ENCODE measurements at places on chromosomes 5 and 9.

DNA sequence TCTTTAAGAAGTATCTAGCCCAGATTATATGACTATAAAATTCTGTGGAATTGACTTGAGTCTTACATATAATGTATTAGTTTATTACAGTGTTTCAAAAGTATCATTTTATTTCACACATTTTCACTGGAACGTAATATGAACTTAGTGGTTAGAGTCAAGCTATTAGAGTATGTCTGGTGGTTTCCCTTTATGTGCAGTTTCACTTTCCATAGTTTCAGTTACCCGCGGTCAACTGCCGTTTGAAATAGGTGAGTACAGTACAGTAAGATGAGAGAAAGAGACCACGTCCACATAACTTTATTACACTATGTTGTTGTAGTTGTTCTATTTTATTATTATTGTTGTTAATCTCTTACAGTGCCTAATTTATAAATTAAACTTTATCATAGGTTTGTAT is 50.5 kb downstream of the COMMD10 start:
- DNase-seq: peak; percentile 31

- DNase-seq: no peak
Observed at GRCh38 chr5:122221857-122222256, 90.2 kb upstream of the SNCAIP start.

GRCh38 chr9:125878164-125878631 is 131.0 kb downstream of the PBX3 start:
- no peak for DNase-seq

DNA sequence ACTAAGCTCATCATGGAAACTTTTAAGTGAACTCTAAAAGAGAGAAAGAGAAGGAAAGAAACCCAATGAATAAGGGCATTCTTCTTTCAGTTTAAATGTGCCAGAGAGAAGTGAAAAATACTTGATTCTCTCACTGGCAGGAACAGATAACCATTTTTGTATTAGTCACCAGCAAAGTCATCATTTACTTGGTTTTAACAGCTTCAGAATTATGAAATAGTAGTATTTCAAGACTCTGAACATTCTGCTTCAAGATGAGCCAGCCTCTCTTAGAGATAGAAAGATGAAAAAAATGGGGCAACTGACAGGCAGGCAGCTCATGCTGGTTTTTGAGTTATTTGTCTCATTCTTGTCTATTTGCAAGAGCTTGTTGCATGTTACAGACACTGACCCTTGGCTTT is 103.5 kb downstream of the GCNT1 start:
- DNase-seq: no peak

- DNase-seq: no peak
Observed at GRCh38 chr5:112669328-112669963, 68.2 kb upstream of the APC start.

- no peak for DNase-seq
Observed at GRCh38 chr5:119840175-119840574, 210.8 kb downstream of the FAM170A start.

DNA sequence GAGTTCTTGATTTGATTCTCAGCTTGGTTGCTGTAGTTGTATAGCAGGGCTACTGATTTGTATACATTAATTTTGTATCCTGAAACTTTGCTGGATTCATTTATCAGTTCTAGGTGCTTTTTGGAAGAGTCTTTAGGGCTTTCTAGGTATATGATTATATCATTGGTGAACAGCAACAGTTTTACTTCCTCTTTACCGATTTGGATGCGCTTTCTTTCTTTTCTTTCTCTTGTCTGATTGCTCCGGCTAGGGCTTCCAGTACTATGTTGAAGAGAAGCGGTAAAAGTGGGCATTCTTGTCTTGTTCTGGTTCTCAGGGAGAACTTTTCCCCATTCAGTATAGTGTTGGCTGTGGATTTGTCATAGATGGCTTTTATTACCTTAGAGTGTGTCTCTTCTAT is 158.9 kb downstream of the SAXO1 start:
- DNase-seq: no peak

GRCh38 chr5:79686799-79687198 is 2.8 kb upstream of the CMYA5 start:
- DNase-seq: no peak

DNA sequence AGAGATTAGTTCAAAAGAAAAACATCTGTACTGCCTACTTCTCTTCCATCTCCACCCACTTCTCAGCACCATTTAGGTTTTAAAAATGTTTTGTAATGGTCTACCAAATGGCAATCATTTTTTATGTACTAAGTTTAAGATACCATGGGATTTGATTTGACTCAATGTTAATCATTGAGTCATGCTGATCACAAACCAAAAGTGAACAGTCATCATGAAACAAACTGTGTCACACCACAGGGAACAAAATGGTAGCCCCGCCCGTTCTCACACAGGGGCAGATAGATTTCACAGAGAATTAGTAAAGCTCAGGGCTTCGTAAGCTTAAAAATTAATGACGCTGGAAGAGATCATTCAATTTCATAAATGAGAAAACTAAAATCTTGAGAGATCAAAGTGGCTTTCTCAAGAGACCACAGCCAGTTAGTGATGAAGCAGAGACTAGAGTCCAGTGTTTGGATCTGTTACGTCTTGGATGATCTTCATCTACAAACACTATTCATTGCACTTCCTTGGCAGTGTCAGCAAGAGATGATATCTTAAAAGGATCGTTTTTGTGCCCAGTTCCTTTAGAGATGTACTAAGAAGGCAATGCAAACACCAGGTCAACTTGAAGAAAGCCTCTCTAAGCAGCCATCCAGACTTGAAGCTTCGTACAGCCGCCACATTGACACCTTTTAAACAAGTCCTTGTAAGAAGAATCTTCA is 33.9 kb upstream of the TRIO start:
- DNase-seq: peak; percentile 69

- no peak for DNase-seq
Observed at GRCh38 chr9:77707383-77708063, 59.4 kb upstream of the GNA14 start.

- DNase-seq: no peak
Observed at GRCh38 chr5:37071901-37072581, 177.1 kb downstream of the CPLANE1 start.

- no peak for DNase-seq
Observed at GRCh38 chr9:2213830-2214468, 198.8 kb downstream of the SMARCA2 start.

Measured in activated CD4-positive, alpha-beta T cell treated with anti-CD3 and anti-CD28 coated beads for 36 hours (primary cell).